Cardiac muscle cell (in vitro differentiated cells and primary cell): ENCODE measurements at places on chromosomes 2 and 18. TPM values are rescaled to one million over a fixed set of nuclear protein-coding genes. Genes with fewer than 3 reads are reported as not detected.

- no peak overlapping the region for H3K4me3 ChIP-seq
- DNase-seq = no peak
- H3K4me1 ChIP-seq = peaks cover 17% of the 10 kb centered on the region
- peaks cover 4% of the 10 kb centered on the region for H3K36me3 ChIP-seq
Observed at GRCh38 chr2:74501335-74502071, 2.1 kb upstream of the LBX2 start.

- no peak overlapping the region for H3K4me3 ChIP-seq
- no peaks in the 10 kb centered on the region for H3K36me3 ChIP-seq
- H3K4me1 ChIP-seq = no peaks in the 10 kb centered on the region
- no peak overlapping the region for H3K27ac ChIP-seq
- no peak for DNase-seq
Observed at GRCh38 chr2:211373203-211373602, 816.8 kb downstream of the CPS1 start.

DNA sequence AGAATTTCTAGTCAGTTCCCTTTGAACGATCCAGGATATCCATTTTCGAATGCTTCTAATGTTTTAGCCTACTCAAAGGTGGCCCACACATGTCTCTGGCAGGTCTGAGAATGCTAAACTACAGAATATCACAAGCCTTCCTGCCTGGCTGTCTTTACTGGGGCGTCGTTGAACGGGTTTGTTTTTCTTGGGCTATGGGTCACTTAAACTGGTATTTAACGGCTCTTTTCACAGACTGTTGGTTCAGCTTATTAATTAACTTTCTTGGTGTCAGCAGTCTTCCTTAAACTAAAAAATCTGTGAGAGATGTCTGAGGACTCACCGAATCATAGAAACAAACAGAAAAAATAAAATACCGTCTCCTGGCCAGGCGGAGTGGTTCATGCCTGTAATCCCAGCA lies 563.2 kb upstream of the NRP2 start:
- DNase-seq = no peak
- H3K27me3 ChIP-seq = no peaks in the 10 kb centered on the region

DNA sequence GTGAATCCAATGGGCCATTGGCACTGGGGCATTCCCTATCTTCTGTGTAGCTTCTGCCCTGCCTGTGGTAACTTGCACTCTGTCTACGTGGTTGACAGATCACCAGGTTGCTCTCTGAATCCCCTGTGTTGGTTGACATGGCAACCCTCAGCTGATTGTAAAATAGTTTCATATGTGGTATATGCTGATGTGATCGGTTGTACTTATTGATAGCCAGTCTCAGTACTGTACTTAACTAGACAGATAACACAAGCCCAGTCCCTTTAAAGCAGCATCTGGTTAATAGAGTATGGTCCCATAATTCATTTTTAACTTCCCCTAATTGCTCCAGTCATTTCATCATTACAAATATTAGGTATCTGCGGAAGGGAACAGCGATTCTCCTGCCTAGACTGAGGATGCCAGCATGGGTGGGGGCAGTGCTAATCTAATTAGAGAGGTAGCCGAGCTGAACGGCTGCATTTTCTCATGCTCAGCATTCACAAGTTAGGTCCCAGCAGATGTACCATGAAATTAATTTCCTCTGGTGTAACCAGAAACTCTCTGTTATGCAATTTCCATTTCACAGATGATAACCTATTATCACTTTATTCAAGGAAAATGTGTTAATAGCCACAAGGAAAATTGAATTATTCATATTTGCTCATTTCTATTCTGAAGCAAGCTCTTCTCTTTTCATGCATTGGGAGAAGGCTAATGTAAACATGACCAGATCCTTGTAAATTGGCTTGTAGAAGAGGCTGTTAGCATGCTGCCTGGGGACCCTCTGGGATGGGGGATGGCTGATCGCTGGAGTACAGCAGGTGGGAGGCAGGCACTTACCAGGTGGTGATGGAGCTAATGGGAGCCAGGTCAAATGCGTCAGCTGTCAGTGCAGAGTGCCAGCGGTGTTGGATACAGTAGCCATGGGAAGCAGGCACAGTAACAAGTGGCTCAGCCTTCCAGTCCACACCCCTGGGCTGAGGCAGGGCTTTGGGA lies 608.3 kb downstream of the GALR1 start:
- DNase-seq = no peak
- H3K27me3 ChIP-seq = no peaks in the 10 kb centered on the region
- no peak overlapping the region for H3K27ac ChIP-seq

DNA sequence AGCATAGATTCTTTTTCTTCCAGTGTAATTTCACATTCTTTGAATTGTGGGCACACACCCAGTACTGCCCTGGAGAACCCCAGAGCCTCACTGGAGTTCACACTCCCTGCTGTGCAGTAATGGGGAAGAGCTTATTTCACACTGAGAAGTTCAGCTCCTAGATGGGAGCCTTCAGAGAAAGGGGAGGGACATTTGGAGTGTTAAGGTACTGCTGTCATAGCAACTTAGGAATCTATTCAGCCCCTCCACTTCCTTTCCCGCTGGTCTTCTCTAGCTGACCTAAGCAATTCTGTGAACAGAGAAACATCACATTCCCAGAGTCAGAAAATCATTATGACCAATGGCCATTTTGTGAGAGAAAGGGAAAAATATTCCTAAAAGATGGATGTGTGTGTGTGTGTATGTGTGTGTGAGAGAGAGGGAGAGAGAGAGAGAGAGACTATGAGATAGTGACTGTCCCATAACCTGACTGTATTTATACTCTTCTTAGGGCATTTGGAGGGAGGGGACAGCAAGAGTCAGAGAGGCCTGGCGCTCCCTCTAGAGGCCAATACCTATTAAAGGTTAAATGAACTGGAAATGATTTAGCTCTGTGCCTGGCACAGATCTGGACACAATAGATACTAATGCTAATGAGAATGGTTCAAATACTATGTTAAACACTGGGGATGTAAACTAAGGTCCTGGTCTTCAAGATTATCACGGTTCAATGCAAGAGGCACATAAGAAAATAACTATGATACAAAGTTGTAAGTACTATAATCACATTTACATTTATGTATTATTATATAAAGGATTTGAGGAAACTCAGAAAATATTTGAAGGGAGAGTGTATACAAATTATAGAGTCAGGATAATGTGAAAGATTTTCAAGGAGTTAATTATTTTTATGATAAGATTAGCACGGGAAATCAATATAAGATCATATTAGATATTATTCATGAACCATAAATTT lies 41.5 kb upstream of the RPE start:
- H3K4me3 ChIP-seq = no peak overlapping the region
- H3K4me1 ChIP-seq = no peaks in the 10 kb centered on the region
- H3K27ac ChIP-seq = no peak overlapping the region
- H3K36me3 ChIP-seq = no peaks in the 10 kb centered on the region
- no peaks in the 10 kb centered on the region for H3K27me3 ChIP-seq
- DNase-seq = peak; percentile 67

- H3K27me3 ChIP-seq = no peaks in the 10 kb centered on the region
- H3K27ac ChIP-seq = no peak overlapping the region
- DNase-seq = no peak
- H3K4me1 ChIP-seq = no peaks in the 10 kb centered on the region
- H3K36me3 ChIP-seq = no peaks in the 10 kb centered on the region
- no peak overlapping the region for H3K4me3 ChIP-seq
Observed at GRCh38 chr2:62374301-62375112, 131.5 kb downstream of the TMEM17 start.

GRCh38 chr2:22217881-22218280 lies 1094.1 kb downstream of the TDRD15 start:
- H3K36me3 ChIP-seq = no peaks in the 10 kb centered on the region
- DNase-seq = no peak
- H3K4me3 ChIP-seq = no peak overlapping the region
- peaks cover 9% of the 10 kb centered on the region for H3K4me1 ChIP-seq

- H3K36me3 ChIP-seq = no peaks in the 10 kb centered on the region
- H3K4me3 ChIP-seq = no peak overlapping the region
- H3K27me3 ChIP-seq = no peaks in the 10 kb centered on the region
- no peak for DNase-seq
- H3K27ac ChIP-seq = no peak overlapping the region
Observed at GRCh38 chr2:49199266-49199665, 45.0 kb upstream of the FSHR start.

DNA sequence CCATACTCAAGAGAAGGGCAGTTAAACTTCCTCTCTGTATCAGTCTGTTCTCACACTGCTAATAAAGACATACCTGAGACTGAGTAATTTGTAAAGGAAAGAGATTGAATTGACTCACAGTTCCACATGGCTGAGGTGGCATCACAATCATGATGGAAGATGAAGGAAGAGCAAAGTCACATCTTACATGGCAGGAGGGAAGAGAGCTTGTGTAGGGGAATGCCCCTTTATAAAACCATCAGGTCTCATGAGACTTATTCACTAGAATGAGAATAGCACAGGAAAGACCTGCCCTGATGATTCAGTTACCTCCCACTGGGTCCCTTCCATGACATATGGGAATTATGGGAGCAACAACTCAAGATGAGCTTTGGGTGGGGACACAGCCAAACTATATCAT lies 1.4 kb upstream of the IL36B start:
- H3K4me3 ChIP-seq = no peak overlapping the region
- H3K4me1 ChIP-seq = no peaks in the 10 kb centered on the region
- no peaks in the 10 kb centered on the region for H3K27me3 ChIP-seq
- DNase-seq = no peak

Gene IL1RL2
- total RNA-seq = not detected in 2 replicates

Gene C2orf81
- 7.6 and 9.5 TPM in 2 replicates for total RNA-seq

Gene KCTD1
- total RNA-seq = 20.2 and 23.1 TPM in 2 replicates

Gene SIX3
- not detected in 2 replicates for total RNA-seq
